ENCODE measurements at places on chromosomes 16 and 17.

DNA sequence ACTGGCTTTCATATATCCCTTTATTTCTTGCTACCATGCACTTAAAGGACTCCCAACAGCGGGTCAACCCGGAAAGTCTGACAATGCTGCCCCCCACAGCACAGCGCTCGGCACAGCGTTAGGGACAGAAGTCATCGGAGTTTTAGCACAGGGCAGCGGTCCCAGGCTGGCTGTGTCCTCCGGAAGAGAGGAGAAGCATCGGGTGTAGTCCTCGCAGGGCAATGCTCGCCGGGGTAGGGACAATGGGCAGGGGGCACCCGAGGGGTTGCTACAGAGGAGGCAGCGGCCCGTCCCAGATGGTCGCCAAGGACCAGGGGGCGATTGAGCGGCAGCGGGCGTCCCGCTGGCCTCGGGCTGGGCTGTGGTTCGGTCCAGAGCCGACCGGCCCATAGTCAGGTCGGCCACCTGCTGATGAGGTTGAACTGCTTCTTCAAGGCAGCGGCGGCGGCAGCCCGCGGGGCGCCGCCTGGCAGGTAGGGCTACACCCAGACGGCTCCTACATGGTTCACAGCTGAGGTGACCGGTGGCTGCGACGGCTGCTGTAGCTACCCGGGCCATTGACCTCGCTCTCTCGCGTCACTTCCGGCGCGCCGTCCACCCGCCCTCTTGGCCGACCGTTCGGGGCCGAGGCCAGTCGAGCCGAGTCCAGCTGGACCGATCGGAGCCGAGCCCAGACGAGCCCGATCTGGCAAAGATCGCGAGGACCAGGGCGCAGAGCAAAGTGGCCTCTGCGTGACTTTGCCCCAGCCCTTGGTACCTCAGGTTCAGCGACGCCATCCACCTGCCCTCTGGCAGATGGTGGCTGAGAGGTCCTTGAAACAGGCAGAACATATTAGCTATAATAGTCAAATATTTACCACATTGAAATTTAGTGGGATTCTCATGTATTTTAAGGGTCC, 4.7 kb upstream of the LCMT1 start:
- no peak for DNase-seq

GRCh38 chr16:75111514-75111940, 5.1 kb downstream of the LDHD start:
- DNase-seq: no peak

GRCh38 chr17:73090396-73091202, 1.9 kb downstream of the SLC39A11 start:
- no peak for DNase-seq

DNA sequence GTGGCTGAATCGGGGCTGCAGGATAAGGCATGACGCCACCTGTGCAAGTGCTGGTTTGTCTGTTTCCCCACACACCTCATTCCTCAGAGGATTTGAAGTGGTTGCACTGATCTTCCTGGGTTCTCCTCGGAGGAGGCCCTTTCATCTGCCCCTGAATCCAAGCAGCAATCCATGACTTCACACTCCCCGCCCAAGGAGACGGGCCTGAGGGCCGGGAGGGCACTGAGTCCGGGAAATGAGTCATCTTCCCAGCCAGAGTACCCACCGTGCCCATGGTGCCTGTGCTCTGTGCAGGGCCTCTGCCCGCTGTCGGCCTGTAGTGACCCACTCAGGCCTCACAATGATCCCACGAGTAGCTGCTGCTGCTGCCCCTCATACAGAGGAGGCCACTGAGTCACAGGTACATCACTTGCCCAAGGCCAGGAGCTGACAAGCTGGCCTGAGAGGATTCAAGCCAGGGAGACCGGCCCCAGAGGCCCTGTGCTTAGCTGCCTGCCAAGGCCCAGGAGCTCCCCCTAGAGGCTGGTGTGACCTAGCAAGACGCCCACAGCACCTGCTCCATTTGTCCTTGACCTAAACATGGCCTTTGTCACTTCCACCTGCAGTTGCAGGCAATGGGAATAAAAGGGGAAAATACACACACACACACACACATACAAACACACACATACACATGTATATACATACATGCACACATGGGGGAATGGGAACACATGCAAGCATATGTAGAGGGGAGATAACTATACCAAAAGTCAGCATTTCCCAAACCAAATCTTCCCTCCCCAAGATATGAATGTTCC, 240.0 kb downstream of the C16orf95 start:
- DNase-seq: no peak

DNA sequence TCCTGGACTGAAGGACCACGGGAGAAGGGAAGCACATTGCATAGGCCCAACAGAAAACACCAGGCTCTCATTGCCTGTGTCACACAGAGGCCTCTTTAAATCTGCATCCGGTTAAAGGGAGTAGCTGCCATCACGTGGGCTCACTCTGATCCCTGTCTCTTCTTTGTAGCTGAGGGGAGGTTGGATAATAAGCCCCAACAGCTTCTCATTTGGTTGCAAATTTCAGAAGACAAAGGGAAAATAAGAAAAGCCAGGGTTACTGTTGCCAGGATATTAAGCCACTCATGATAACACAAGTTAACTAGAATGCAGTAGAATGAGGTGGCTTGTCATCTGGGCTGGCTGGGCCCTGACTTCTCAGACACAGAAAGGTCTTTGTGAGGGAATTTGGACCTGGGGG, 325.1 kb upstream of the ERCC4 start:
- DNase-seq: no peak

DNA sequence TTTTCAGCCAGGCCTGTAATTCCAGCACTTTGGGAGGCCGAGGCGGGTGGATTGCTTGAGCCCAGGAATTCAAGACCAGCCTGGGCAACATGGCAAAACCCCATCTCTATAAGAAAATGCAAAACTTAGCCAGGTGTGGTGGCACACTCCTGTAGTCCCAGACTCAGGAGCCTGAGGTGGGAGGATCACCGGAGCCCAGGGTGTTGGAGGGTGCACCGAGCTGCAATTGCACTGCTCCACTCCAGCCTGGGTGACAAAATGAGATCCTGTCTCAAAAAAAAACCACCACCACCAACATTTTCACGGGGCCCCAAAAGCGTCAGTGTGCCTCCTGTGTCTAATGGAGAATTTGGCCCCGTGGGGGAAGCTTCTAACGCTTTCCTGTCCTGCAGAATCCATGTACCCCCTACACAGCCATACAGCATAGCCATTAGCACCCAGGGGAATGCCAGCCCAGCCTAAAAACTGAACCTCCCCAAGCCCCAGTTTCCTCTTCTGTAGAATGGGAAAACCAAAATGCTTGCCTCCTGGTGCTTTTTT, 22.2 kb upstream of the MAP3K14 start:
- DNase-seq: no peak

DNA sequence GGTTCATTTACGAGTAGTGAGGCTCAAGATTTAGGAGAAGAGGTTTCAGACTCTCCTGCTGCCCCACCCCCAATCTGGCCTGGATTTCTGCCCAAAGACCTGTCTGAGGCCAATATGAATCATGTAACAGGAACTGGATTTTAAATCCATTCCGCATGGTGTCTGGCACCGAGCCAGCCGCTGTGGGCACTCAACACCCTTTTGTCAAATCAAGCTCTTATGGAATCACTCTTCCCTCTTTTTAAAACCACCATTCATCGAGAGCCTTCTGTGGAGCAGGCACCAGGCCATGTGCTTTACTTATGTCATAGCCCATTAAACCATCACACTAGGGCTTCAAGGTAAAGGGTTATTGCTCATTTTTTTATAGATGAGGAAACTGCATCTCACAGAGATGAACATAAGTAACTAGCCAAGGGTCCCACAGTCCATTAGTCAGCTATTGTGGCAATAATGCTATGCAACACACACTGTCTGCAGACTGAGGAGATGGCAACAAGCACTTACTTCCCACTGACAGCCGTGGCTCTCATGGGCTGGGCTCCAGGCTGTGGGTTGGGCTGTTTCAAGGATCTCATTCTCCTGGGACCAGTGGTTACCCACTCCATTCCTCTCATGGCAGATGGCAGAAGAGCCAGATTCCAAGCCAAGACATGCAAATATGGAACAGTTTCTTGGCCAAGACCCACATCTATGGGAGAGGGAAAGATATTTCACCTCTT, 93.6 kb downstream of the WSCD1 start:
- no peak for DNase-seq

GRCh38 chr16:19967561-19967960, 82.9 kb upstream of the GPRC5B start:
- DNase-seq: peak; percentile 48

- no peak for DNase-seq
These were observed 197.7 kb downstream of the WWOX start for GRCh38 chr16:78297066-78297666.

DNA sequence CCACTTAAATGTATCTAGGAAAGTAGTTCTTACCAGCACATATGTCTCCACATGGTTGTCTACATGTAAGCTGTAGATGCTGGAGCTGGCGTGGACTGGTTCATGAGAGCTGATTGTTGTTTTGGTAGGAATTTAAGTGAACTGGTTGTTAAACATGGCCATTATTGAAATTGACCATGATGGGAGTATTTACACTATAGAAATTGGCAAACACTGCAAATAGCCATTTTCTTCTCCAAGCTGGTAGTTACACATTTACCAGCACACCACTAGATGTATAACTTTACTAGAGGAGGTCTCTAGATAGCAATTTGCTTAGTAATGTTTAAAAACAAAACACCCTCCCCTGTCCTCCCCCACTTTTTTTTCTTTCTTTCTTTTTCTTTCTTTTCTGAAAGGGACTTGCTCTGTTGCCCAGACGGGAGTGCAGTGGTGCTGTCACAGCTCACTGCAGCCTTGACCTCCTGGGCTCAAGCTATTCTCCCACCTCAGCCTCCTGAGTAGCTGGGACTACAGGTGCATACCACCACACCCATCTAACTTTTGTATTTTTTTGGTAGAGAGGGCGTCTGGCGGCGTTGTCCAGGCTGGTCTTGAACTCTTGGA, 24.2 kb downstream of the IGSF6 start:
- no peak for DNase-seq

DNA sequence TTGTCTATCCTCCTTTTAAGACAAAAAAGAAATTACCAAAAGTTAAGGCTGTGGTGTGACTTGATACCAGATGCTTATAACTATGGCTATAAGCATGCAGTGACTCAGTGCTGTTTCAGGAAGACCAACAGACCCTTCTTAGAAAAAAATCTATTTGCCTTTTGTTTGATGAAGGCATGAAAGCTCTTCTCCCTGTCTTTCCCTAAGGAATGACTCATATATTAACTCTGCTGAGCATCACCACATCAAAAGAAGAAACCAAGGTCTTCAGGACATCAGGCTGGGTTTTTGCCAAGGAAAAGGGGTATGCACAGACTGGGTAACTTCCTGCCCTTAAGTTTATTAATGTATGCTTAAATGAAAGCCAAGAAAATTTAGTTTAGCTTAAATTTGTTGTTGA, 47.1 kb downstream of the VMP1 start:
- DNase-seq: no peak

- DNase-seq: no peak
These were observed 40.2 kb downstream of the TMEM235 start for GRCh38 chr17:78271419-78272170.

- DNase-seq: no peak
These were observed 6.6 kb downstream of the SEZ6 start for GRCh38 chr17:28999206-28999605.

DNA sequence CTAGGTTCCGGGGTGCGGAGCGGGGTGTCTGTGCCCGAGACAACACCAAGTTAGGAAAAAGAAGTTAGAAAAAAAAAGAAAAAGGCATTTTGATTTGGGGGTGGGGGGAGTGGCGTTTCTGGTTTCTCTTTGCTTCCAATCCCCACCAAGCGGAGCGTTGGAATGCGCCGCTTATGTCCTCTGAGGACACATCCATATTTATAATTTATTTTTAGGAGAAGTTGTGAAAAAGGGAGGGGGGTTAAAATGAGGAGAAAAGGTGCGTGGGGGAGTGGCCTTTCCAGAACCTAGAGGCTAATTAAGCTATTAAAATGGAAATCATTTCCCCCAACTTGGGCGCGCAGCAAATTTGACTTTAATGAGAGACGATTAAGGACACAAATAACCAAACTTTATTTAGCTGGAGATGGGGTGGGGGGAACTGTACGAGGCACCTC, 232.1 kb downstream of the MRTFB start:
- DNase-seq: no peak

DNA sequence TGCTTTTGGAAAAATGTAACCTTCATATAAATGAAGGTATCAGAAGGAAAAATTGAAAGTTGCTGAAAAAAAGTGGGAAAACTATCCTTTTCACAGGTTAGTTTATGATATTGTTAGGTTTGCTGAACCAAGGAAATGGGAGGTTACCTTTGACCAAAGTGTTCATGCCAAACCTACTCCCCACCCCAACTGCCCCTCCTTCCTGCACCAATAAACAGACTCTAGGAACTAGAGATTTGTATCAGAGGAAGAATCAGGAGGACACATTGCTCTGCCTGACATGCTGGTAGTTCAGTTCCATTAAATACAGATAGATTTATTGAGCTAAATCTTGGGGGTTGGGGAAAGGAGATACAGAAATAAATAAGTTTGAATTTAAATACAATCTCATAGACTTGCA, 18.2 kb downstream of the MYH8 start:
- no peak for DNase-seq

- DNase-seq: no peak
These were observed 19.1 kb upstream of the KIFC3 start for GRCh38 chr16:57821149-57821971.

- peak; percentile 77 for DNase-seq
These were observed 19.1 kb downstream of the WIPI1 start for GRCh38 chr17:68437979-68438822.

GRCh38 chr17:43801844-43802243, 21.6 kb downstream of the CFAP97D1 start:
- DNase-seq: no peak

DNA sequence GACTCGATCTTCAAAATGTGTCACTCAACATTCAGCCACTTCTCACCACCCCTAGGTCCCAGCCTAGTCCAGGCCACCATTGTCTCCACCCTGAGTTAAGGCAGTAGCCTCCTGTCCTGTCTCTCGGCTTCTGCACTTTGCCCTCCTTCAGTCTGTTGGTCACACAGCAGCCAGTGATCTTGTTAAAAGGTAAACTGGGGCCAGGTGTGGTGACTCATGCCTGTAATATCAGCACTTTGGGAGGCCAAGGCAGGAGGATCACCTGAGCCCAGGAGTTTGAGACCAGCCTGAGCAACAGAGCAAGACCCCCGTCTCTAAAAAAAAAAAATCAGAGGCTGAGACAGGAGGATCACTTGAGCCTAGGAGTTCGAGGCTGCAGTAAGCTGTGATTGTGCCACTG, 25.8 kb downstream of the WWP2 start:
- no peak for DNase-seq

DNA sequence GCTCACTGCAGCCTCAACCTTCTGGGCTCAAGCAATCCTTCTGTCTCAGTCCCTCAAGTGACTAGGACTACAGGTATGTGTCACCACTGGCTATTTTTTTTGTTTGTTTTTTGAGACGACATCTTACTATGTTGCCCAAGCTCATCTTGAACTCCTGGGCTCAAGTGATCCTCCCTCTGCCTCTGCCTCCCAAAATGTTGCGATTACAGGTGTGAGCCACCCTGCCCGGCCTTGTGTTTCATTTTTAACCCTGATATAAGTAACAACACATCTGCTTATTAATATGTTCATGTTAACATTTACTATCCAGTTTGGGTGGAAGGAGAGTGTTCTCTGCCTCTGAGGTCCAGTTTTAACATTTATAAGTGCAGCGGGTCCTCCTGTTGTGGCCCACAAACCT, 3.1 kb downstream of the FAM20A start:
- no peak for DNase-seq

GRCh38 chr17:19717411-19717908, 1.1 kb upstream of the SLC47A2 start:
- DNase-seq: no peak

Data from GF-D8 (cell line).